ENCODE measurements at places on chromosomes 1 and 21.

DNA sequence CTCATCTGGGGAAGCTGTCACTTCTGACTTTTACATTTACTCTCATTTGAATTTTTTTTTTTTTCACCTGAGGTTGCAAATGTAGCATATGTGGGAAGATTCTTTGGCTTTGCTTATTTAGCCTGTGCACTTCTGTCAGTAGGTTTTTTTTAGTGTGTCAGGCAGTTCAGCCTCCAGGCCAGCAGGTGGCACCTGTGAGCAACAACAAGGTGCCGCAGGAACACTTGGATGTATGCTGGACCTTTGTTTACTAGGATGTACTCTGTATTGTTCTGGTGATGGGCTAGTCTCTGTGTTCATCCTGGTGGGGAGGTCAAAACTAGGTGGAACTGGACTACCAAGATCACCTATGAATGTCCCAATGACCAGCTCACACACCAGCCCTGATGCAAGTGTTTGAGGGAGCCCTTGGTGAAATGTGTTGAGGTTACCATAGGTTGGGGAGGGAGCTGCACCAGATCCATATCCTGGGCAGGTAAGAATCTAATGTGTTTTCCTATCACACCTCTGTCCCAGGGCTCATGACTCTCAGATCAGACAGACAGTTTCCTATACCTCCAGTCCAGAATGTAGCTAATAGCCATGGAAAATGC is 618.2 kb downstream of the BRINP3 start:
- H3K27me3 ChIP-seq: no peaks in the 10 kb centered on the region
- no peaks in the 10 kb centered on the region for H3K4me1 ChIP-seq
- H3K36me3 ChIP-seq: no peaks in the 10 kb centered on the region
- DNase-seq: peak; percentile 58
- H3K4me3 ChIP-seq: no peak overlapping the region

GRCh38 chr1:183097438-183098051 is 74.3 kb downstream of the LAMC1 start:
- peaks cover 17% of the 10 kb centered on the region for H3K27me3 ChIP-seq
- no peaks in the 10 kb centered on the region for H3K4me1 ChIP-seq
- no peaks in the 10 kb centered on the region for H3K36me3 ChIP-seq
- H3K4me3 ChIP-seq: no peak overlapping the region

- peaks cover 16% of the 10 kb centered on the region for H3K36me3 ChIP-seq
- DNase-seq: no peak
- no peak overlapping the region for H3K27ac ChIP-seq
- peaks cover 21% of the 10 kb centered on the region for H3K4me1 ChIP-seq
- no peaks in the 10 kb centered on the region for H3K27me3 ChIP-seq
Measured at GRCh38 chr21:32702702-32703101, 25.1 kb downstream of the SYNJ1 start.

DNA sequence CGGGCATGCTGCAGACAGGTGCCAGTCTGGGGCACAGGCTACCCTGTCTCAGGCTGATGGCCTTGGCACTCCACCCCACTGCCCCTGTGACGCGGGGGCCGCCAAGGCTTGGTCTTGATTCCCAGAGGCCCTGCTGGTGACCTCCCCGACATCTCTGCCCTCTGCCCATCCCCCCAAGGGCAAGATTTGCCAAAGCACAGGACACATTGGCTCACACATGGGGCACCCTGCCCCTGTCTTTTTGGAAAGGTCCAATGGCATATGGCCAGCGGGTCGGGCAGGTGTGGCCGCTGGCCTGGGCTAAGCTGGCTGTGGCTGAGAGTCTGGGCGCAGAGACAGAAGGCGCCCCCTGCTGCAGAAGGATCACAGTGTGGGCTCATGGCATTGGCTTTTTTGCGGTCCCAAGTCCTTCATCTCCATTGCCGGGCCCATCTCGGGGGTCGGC is 4.6 kb downstream of the MIB2 start:
- no peaks in the 10 kb centered on the region for H3K36me3 ChIP-seq
- DNase-seq: no peak

DNA sequence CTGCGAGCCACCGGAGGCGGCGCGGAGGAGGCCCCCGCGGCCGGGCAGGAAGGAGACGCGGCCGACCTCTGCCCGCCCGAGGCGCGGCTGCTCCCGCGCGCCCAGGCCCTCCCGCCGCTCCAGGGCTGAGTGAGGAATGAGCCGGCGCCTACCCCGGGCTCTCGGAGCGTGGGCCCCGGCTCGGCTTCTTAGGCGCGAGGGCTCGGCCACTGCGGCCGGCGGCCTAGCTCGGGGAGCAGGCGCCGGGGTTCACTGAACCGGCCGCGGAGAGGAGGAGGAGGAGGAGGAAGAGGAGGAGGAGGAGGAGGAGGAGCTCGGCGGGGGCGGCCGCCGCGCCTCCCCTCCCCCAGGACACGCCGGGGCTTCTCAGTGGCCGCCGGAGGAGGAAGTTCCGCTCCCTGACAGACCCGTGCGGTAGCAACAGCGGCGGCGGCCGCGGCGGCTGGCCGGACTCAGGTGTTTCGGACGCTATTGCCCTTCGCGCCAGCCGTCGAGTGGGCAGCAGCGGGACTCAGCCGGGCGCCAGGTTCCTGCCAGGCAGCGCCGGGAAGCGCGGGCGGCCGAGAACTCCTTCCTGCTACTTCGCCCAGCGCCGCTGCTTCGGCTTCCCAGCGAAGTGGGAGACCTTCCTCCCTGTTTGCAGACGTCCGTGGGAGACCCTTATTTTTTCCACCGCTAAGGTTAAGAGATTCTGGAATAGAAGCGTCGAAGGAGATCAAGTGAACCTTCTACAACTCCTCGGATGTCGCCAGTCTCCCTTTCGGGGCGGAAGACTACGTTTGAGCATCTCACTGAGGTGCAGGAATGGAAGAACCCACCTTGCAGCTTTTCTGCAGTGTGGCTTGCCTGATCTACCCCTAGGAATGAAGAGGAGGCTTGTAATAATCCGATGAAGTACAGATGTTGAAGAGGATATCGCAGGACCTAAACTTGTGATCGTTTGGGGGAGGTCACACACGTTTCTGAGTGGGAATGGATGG is at the start of gene MAN1A2:
TSS of gene MAN1A2 (plus strand) at position 404 of the 980 bp plus-strand sequence. CDS start 735 bp downstream, outside the sequence.
- peaks cover 52% of the 10 kb centered on the region for H3K4me1 ChIP-seq
- peak; percentile 82 for DNase-seq
- H3K27me3 ChIP-seq: no peaks in the 10 kb centered on the region
- peaks cover 5% of the 10 kb centered on the region for H3K36me3 ChIP-seq
- H3K4me3 ChIP-seq: peak within 1 kb of the TSS; percentile 85
- H3K27ac ChIP-seq: peak within 1 kb of the TSS; percentile 98

DNA sequence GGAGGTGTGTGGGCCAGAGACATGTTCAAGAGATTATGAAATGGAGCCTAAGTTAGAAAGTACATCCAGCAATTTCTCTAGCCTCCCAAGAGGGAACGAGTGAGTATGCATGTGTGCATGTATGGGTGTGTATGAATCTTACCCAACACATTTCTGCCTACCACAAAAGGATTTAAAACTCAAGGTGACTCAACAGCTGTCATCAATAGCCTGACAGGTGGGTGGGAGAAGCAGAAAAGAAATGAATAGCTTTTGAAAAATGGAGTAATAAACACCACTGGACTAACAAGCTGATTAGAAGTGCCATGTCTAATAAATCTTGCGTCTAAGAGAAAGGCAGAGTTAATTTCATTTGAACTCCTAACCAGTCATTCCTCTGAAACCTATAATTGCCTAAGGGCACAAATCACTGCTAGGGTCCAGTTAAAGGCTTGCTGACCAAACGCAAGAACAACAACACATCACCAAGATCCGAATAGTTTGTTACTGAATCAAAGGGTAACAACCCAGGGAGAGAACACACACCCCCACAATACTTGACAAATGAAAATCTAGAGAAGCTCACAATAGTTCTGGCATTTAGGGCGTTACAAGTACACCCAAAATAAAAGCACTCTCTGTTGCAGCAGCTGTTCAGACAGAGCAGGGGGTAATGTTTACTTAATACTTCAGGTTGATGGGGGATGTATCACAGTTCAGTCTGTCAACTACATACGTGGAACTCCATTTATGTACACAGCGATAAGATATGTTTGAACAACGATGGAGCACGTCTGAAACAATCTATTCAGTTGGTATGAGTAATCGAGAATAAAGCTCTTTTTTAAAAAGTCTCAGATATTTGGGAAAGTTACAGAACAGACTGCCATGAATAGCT is 1.4 kb downstream of the KIAA0319L start:
- peaks cover 44% of the 10 kb centered on the region for H3K4me1 ChIP-seq
- DNase-seq: no peak
- H3K27me3 ChIP-seq: no peaks in the 10 kb centered on the region
- peak overlapping the region; percentile 87 for H3K27ac ChIP-seq
- H3K4me3 ChIP-seq: peak overlapping the region; percentile 98

Measured in activated CD4-positive, alpha-beta T cell treated with anti-CD3 and anti-CD28 coated beads for 36 hours (primary cell).